ENCODE measurements at places on chromosomes 11 and 22.

- no peak for DNase-seq
Measured at GRCh38 chr11:115184901-115185300, 319.3 kb downstream of the CADM1 start.

- no peak for DNase-seq
Measured at GRCh38 chr22:29872989-29873388, 10.0 kb upstream of the MTMR3 start.

DNA sequence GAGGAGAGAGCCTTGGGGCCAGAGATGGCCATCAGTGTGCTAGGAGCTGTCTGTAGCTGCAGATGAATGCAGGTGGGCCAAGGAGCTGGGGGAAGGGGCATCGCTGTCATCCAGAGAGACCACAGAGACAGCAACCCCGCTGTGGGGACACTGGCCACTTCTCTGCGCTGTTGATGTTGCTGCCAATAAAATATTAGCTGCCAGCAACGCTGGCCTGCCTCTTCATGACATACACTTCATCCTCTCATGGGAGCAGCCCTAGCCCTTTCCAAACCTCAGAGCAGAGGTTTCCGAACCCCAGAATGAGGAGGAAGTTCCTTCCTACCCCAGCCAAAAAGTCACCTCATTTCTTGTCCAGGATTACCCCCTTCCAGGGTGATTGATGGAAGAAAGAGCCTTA is 106.2 kb downstream of the PARVA start:
- no peak for DNase-seq

GRCh38 chr11:66335531-66336233 is 552 bp downstream of the RIN1 start:
- no peak for DNase-seq

GRCh38 chr11:95697614-95698408 is 91.8 kb downstream of the FAM76B start:
- no peak for DNase-seq

GRCh38 chr11:22957786-22958185 is 97.5 kb upstream of the CCDC179 start:
- no peak for DNase-seq

DNA sequence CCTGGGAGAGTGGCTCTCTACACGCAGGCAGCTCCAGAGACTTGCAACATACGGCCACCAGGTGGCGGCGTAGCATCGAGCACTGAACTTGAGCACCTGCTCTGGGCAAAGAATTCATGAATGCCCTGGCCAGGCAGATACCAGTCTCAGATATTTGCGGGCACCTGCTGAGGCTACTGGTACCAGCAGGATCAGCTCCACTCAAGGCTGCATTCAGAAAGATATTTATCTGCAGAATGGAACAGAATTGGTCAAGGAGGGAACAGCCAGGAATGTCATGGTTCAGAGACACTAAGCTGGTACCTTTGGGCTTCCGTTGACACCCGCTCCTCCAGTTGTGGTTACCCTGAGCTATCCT is 10.8 kb upstream of the CCDC86 start:
- peak; percentile 85 for DNase-seq

GRCh38 chr11:66894141-66894540 is 37.3 kb downstream of the LRFN4 start:
- DNase-seq: no peak

DNA sequence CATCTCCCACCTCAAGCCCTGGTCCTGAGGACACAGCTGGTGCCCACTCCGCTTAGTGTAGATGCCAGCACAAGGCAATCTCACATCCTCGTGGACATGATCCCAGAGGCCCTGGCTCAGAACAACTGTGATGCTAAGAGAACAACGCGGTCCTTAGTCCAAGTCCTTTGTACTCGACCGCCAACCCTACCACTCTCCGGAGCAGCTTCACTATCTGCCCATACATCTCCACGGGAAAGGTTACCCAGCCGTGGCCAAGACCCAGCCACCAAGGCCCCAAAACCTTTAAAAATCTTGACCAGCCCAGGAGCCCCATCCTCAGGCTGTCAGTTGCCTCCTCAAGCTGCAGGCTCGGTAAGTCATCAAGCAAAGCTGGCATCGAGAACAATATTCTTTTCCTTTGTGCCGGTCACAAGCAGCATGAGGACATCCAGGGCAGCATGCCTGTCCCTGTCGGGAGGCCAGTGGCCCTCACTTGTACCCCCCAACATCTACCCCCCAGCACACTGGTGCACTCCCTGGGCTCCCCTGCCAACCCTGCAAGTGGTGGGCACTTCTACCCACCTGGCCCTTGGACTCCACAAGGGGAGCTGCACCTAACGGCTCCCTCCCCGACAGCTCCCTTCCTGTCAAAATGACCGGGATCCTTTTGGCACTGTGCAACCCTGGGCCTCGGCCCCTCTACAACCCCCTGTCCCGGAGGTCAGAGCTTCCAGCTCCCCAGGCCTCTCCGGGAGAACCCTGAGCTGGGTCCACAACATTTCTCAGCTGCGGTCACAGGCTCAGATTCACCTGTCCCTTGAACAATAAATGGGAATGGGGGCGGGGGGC is 2.5 kb downstream of the OSBPL5 start:
- no peak for DNase-seq

DNA sequence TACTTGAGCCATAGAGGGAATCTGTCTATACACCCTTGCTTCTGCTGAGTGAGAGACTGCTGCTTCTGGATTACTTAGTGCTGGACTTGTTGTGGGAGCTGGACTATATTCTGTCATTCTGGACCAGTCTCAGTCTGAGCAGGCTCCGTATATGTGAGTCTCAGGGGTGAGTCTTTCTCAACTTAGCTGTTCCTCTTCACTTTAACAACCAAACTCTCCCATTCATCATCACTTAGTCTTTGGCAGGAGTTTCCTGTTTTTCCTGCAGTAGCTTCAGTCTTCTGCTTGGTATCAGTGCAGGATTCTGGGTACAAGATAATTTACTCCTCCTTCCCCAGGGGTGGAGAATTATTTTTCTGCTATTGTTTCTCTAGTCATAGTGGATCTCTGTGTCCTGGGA is 779.5 kb downstream of the METTL15 start:
- DNase-seq: no peak

DNA sequence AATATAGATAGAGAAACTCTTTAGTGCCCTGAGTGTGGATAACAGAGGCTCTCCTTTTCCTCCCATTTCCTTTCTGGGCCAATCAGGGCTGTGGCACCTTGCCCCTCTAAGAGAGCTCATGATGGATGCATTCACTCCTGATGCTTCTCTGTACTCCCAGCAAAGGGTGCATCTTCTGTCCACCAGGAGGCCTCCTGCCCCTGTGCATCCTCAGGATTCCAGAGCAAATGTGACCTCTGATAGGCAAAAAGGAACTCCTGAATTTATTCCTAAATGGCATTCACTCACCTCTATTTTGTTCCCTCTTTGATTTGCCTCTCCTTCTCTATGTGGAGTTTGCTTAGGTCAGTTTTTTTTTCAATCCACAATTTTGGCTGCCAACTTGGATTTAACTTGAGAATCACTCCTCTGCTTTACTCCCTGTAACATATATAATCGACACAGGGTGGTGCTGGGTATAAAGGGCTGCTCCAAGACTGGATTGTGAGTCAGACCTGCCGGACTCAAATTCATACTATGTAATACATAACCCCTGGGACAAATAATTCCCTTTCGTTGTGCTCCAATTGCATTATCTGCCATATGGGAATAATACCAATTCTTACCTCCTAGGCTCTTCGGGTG is 1.1 kb upstream of the MRGPRX4 start:
- no peak for DNase-seq

DNA sequence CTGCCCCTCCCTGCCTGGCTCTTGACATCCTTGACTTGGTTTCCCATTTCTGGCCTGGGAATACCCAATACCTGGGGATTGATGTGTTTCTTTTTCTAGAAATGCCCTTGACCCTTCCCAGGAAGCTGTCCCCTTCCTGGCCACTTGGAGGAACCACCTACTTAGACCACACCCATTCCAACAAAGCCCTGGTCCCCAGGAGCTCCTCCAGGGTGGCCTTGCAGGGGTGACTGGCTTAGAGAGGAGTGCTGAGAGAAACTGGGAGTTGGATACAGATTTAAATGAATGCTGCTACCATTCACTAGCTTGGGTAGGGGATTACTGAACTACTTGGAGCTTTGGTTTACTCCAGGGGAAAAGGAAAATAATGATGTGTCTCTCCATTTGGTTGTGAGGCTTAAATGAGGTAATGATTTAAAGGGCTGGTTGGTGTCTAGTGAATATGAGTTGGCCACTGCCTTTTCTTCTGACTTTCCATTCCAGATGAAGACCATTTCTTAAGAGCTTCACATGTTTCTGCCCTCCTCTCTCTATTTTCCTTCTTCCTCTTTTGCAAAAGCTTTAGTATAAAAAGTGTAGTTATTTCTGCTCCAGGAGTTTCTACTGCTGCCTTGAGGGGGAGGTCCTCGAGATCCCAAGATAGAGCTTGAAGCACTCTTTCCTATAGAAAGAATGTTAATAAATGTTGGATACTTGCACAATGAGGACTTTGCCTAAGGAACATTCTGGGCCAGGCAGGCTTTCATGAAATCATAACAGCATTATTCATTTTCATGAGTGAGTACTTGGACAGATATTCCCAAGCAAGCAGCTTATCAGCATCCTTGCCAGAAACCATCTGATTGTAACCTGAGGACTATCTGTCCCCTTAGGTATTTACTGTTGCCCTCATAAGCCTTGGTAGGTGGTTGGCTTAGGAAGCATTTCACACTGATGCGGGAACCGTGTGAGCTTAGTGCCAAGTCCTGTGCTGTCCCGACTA is 22.4 kb downstream of the PANX1 start:
- no peak for DNase-seq
